ENCODE measurements at places on chromosomes 5 and 9. TPM values are rescaled to one million over a fixed set of nuclear protein-coding genes. Genes with fewer than 3 reads are reported as not detected.

Gene TLX3
- not detected for total RNA-seq

Gene HSD17B3
- total RNA-seq: 0.38 TPM

- no peak for DNase-seq
These were observed 16.1 kb upstream of the CRB2 start for GRCh38 chr9:123339666-123340510.

GRCh38 chr5:136926073-136926472 lies 560.7 kb upstream of the TRPC7 start:
- no peak for DNase-seq

Gene GRIA1
- not detected for total RNA-seq

- DNase-seq: no peak
These were observed 158.3 kb downstream of the FAM174A start for GRCh38 chr5:100693481-100693880.

DNA sequence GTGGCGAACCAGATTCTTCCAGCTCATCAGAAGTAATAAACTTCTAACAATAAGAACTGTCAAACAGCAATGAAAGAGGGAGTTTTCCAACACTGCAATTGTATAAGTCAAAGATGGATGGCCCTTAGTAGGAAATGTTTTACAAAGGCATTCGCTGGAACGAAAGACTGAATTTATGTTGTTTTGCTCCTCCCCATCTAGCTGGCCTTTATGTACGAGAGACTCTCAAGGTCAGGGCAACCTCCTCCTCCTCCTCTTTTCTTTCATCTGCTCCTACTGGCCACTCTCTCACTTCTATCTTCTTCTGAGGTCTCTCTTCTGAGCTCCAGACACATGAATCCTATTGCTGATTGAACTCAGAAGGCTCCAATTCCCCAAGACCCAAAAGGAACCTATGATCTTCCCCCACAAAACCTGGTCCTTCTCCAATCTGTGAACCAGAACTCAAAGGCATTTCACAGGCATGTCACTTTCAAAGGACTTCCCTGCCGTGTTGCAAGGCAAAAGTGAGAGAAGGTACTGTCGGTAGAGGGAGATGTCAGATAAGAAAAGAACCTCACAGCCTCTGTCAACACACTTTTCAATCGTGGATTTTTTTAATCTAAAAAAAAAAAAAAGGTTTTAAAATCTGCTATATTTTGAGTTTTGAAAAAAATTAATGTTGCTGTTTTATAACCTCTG lies 28.5 kb upstream of the PUM3 start:
- DNase-seq: no peak

DNA sequence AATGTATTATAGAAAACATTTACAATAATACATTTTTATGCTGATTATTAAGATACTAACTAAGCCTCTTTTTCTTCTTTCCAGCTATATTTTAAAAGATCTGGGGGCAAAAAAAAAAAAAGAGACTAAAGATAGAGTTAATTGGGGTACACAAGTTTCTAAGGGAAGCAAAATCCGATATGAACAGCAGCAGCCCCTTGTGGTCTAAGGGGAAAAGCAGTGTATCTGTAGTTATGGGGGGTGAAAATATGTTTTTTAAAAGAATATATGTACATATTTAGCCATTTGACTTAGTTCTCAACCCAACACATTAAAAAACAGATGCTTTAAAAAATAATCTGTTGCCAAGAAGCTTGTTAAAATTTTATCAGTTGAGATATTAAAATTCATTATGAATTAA lies 134.3 kb upstream of the POU5F2 start:
- DNase-seq: no peak

GRCh38 chr5:78763659-78764189 lies 115.2 kb upstream of the LHFPL2 start:
- no peak for DNase-seq

DNA sequence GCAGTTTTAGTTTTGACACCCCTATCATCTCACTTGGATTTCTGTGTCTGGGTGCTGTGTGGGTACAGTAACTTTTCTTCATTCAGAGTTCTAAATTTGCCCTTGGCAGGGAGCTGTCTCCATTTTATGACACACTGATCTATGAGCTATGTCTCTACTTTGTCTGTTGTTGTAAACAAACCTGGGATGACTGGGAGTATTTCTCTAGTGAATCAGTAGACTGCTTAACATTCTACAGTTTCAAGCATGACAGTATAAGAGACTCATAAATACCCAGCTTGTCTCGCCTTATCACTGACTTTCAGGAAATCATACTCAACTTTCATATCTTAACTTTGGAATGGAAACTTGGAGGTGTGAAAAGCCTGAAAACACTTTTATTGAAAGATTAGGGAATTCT lies 212.1 kb upstream of the NUDT12 start:
- no peak for DNase-seq

GRCh38 chr9:14515571-14516198 lies 177.5 kb downstream of the ZDHHC21 start:
- no peak for DNase-seq

GRCh38 chr5:19048726-19049125 lies 939.3 kb downstream of the CDH18 start:
- no peak for DNase-seq

DNA sequence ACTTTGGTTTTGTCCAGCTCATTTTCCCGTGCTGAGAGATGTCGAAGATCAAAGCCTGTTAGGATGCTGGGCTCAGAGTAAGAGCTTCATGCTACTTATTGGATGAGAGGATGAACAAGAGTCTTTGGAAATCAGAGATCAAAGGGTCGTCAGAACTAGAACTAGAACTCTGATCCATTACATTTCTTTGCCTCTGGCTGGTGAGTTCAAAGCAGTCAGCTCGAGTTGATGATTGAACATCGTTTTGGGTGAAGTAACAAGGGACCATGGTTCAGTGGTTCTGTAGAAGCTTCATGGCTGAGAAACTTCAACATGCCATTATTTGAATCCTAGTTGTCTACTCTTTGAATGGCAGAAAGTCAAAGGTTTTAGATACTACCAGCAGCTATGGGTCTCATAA lies 320.3 kb downstream of the ARHGEF28 start:
- no peak for DNase-seq

Measured in PC-9 (cell line).